ENCODE measurements at places on chromosomes 6 and 20.

DNA sequence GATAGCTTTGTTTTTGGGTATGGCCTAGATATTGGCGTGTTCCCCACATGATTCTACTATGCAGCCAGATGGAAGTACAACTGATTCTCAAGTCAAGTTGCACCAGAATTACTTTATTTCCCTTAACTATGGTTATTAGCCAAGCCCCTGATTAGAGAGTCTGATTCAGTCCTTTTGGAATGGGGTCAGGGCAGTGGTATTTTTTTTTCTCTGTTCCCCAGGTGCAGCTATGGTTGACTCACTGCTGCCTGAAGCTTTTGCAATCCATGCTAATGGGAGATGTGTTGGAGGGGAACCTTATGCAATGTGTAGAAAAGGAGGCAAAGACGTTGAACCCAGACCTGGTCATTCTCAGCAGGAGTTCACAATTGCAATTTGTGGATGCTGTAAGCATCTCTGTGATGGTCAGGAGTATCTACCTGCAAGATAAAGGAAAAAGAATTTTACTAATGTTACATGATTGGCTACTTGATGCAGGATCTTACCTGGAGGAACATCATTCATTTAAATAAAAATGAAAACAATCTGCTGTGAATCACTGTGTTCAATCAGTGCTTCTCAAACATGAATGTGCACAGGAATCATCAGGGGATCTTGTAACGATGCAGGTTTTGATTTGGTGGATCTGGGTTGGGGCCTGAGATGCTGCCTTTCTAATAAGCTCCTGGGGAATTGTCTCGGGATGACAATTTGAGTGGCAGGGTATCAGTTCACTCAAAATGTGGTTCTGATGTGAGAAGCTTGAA is 49.4 kb downstream of the PFDN4 start:
- DNase-seq = peak; percentile 92

GRCh38 chr6:17033746-17034145 is 68.1 kb upstream of the STMND1 start:
- no peak for DNase-seq

- peak; percentile 30 for DNase-seq
Observed at GRCh38 chr6:72182337-72183246, 296.2 kb downstream of the RIMS1 start.

DNA sequence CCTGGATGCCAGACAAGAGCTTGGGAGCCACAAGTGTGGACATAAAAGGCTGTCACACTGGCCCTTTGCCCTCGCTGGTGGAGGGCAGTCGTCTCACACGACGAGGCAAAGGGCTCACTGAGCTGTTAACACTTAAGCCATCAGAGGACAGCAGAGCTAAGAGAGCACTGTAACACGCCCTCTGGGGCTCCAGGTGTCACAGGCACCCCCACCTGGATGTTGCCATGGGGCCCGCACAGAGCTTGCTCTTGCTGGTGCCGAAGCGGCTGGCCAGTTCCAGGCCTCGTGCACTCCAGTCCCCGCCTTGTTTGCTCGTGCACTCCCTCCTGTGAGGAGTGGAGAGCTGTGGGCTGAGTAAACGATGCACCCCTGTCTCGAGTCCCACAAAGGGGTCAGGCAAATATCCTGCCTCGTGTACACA is 37.4 kb downstream of the SLC35D3 start:
- no peak for DNase-seq

GRCh38 chr6:6317825-6318733 is 2.4 kb downstream of the F13A1 start:
- no peak for DNase-seq

- peak; percentile 82 for DNase-seq
Observed at GRCh38 chr6:6713657-6714056, 125.1 kb downstream of the LY86 start.

DNA sequence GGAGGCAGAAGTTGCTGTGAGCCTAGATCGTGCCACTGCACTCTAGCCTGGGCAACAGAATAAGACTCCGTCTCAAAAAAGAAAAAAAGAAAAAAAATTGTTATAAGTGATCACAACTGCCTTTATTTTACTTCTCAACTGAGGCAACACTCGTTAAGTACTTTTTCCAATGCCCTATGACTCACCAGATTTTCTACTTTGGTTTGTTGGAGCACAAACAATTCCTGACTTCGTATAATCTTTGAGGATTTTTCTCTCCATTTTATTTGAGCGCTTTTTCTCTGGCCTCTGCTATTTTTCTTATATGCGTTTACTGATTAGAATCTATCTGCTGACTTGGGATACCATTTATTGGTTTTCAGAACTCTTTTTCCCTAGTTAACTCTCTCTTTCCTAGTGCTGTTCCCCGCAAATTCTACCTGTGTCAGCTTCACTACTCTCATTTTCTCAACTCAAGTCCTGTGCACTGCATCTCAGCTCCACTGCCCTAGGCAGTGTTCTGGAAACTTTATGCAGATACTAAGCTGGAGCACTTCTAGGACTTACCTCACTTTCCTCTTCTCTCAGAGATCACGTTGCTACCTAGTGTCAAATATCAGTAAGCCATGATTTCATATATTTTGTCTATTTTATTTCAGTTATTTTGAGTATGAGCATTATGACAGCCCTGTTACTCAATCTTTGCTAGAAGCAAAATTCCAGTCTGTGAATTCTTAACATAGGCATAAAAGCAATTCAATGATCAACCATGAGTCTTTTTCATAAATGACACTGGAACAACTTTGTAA is 1120.1 kb upstream of the CITED2 start:
- DNase-seq = peak; percentile 28

GRCh38 chr20:34415079-34415478 is 52.0 kb downstream of the ITCH start:
- DNase-seq = no peak

DNA sequence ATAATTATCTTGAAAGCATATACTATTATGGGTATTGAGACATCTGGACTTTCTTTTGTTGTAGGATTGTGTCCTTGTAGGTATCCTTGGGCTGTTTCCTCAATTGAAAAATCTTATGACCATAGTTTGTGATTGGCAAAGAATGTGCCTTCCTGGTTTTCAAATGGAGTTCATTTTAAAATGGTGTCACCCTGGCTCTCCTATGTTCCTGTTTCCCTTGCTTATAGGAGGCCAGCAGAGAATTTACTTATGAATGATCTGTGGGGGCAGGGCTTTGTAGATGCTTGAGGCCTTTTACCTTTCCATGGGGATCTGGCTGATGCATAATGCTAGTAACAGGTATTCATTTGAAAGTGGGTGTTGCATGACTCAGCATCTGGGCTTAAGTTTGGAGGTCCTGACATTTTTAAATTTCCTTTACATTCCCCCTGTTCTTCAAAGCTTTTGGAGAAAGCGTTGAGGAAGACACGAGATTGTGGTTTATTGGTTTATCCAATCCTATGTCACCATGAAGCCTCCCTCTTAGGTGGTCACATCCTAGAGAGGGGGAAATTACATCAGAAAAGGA is 135.0 kb upstream of the PROKR2 start:
- DNase-seq = no peak

DNA sequence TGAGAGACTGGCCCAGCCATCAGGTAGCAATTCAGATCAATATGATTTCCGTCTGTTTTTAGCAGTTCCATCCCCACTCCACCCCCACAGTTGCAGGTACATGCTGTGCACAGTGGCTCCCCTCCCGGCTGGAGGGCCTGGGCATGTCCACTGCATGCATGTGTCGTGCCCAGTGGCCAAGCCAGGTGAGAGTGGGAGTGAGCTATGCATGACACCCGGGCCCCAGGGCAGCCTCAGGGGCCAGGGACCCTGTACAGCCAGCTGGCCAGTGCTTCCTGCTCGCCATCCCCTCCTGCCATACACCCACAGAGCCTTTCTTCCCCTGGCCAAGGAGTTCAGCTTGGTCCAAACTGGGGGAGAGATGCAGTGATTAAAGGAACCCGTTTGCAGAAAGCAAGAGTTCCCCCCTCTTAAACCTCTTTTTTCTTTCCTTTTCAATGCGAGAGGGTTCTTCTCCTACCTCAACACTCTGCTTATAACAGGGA is 135.3 kb downstream of the THBS2 start:
- DNase-seq = no peak

DNA sequence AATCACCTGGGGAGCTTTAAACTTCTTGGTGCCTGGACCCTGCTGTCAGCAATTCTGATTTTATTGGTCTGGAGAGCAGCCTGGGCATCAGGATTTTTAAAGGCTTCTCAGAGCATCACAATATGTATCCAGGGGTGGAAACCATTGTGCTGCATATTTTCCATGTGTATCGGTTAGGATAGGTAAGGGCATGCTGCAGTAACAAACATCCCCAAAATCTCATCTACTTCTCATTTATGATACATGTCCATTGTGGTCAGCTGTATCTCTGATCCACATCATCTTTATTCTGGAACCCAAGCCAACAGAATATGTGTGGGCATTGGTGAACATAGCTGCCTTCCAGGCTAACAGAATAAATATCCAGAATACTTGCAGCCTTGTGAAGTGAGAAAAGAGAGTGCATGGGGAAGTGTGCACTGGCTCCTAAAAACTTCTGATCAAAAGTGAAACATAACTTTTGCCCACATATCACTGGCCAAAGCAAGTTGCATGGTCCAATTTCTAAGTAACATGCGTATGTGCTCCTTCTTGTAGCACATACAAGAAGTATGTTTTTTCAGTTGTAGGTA is 215.1 kb downstream of the ZMYND8 start:
- DNase-seq = no peak

- DNase-seq = no peak
Observed at GRCh38 chr20:19600042-19600441, 158.0 kb upstream of the RIN2 start.

GRCh38 chr6:89387516-89388201 is 24.4 kb downstream of the RRAGD start:
- DNase-seq = peak; percentile 16

DNA sequence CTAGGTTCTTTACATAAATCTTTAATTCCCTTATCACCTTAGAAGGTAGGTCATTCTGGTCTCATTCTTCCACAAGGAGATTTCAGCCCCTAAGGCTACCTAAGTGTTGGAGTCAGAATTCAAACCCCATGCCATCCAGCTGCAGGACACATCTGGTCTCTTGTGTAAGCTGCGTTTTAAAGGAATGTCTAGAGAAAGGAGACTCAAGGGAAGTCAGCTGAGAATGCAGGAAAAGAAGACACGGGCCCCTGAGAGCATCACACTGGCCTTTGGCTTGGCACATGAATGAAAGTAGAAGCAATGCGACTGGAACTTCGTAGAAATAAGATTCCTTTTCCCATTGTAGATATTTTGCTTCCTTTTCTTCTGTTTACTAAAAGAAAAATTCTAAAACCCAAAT is 76.7 kb upstream of the SYNJ2 start:
- DNase-seq = no peak

DNA sequence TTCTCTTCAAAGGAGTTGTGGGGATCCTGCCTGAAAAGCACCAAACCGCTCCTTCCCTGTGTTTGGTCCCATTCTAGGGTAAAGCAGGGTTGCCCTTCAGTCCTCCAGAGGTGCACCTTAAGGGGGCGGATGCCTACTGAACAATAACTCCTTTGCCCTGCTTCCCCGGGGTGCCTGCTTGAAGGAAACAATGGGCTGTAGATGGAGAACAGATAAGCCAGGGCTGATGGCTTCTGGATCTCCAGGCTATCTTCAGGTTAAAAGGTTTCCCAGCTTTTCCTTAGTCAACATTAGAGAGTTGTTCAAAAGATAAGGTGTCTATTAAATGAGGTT is 5.4 kb upstream of the PRDM1 start:
- DNase-seq = no peak

DNA sequence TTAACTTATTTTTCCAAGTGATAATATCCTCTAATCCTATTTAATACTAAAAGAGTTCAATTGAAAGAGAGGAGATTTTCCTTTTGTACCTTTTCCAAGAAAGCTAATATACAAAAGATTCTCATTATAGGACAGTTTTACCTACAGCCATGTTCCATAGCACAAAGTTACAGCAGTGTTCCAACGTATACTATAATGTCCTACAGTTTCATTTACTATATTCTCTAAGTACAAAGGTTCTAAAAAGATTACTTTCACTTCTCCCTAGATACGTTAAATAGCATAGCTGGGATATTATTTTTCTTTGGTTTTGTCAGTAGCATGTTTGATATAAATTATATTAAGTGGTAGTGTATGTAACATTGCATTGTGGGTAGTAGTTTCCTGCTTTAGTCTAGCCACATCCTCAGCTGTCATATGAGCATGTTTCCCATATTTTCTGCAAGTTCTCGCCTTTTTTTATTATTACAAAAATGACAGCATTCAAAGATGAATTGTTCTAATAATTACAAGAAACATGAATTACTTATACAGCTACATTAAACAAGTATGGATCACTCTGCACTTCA is 4.4 kb upstream of the RUNX2 start:
- no peak for DNase-seq

DNA sequence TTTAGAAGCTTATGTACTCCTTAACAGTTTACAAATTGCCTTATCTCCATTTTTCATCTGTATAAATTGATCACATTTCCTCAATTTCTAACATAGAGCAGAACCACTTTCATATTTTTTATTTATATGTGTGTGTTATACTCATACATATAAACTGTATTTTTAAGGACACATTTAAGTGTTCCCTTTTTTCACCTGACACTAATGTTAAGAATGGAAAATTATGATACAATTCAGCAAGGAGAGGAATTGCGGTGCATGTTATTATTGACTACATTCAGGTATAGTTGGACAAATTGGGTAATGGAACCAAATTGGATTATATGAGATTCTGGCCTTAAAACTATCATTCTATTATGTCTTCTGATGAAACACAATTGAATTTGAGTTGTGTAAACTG is 479.1 kb upstream of the FLRT3 start:
- DNase-seq = no peak

GRCh38 chr20:4932061-4932460 is 69.2 kb downstream of the SLC23A2 start:
- DNase-seq = no peak
